ENCODE measurements at places on chromosomes 4 and X. TPM values are rescaled to one million over a fixed set of nuclear protein-coding genes. Genes with fewer than 3 reads are reported as not detected.

DNA sequence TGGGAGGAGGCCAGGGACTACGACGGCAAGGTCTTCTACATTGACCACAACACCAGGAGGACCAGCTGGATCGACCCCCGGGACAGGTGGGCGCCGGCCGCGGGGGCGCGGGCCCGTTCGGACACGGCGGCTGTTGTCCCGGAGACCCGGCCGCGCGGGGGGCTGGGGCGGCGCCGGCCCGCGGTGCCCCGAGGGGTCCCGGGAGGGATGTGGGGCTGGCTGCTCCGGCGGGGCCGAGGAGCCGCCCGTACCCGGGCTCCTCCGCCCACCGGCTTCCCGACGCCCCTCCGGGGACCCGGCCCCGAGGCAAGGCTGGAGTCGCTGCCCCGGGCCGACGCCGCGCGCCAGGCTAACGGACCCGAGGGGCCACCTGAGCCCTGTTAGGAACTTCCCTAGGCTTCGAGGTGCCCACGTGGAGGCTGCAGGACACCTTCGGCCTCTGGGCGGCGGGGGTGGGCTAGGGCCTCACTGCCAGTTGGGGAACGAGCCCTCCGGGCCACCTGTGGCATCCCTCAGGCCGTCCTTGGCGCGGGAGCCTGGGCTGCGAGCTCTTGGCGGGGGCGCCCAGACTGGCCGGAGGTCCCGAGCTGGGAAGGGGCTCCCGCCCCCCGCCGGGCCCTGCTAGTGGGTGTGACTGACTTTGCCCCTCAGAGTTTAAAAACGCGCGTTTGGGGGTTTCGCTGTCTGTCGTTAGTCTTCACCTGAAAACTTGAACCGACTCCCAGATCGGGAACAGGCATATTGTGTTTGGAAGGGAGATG is 660 bp downstream of the WWC2 start:
- DNase-seq, result peak; percentile 84

DNA sequence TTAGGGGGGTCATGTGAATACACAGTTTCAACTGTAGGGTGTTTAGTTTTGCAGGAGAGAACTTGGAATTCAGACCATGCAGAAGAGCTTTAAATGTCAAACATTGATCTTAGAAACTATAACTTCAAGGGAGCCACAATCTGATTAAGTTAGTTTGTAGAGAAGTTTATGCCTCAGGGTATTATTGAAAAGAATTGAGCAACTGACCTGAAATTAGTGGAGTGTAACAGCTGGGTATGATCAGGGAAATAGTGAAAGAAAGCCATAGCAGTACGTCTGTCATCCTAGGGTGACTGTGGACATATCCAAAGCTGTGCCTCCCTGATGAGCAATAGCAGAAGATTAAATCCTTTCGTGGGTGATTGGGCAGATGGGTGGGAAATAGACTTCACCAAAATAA is 63.8 kb downstream of the FAM47B start:
- no peak for DNase-seq

- no peak for DNase-seq
Observed at GRCh38 chrX:140342410-140342809, 162.5 kb downstream of the SOX3 start.

- DNase-seq, result no peak
Observed at GRCh38 chrX:25650216-25650820, 487.8 kb upstream of the MAGEB18 start.

DNA sequence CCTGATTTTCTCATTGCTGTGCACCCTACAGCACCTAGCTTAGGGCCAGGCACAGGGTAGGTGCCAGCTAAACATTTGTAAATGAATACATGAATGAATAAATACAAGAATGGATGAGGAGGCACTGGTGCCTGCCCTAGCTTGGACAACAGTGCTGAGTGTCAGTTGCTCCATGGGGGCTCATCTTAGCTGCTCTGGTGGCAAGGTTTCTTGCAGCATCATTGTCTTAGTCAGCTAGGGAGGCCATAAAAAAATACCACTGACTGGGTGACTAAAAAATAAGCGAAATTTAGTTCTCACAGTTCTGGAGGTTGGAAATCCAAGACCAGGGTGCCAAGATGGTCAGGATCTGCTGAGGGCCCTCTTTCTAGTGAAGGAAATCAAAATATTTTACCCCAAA is 31.2 kb downstream of the TMEM31 start:
- no peak for DNase-seq

DNA sequence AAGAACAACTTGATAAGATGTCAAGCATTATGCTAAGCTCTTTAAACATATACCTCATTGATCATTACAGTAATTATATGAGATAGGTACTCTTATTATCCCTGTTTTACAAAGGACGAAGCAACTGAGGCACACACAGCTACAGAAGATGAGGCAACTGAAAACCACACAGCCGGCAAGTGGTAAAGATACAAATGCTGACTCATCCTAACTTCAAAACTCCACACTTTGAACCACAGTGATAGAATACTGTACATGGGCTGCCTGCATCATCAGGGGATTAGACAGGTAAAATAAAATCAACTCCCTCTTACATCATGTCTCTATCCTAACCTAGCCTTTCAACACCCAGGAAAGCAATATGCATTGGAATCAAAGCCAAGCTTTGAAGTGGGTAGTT is 47.8 kb downstream of the LHFPL1 start:
- DNase-seq, result no peak

GRCh38 chrX:112877771-112878173 is 37.1 kb upstream of the AMOT start:
- DNase-seq, result no peak

DNA sequence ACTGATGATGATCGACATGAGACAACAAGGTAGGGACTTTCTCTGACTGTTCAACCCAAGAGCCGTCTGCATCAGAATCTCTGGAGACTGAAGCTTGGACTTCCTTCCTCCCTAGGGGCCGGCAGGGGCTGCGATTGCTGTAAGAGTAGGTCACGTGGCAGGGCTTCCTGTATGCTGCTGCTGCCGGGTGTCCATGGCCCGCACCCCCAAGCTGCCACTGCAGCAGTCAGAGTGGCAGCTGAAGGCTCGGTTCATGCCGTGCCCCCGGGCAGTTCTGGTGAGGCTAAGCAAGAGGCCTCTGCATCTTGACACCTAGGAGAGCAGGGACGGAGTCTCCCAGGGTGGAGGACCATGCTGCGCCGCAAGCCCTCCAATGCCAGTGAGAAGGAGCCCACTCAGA is at the start of gene SASH3:
Gene SASH3 (plus strand): TSS at position 203 of the 400 bp plus-strand sequence. CDS start 149 bp downstream, at position 352.
- DNase-seq, result no peak

- peak; percentile 29 for DNase-seq
Observed at GRCh38 chrX:74248889-74249288, 55.1 kb upstream of the ZCCHC13 start.

- DNase-seq, result no peak
Observed at GRCh38 chr4:5925419-5926200, 32.7 kb upstream of the CRMP1 start.

GRCh38 chr4:83758285-83758684 is 222.4 kb downstream of the GPAT3 start:
- no peak for DNase-seq

DNA sequence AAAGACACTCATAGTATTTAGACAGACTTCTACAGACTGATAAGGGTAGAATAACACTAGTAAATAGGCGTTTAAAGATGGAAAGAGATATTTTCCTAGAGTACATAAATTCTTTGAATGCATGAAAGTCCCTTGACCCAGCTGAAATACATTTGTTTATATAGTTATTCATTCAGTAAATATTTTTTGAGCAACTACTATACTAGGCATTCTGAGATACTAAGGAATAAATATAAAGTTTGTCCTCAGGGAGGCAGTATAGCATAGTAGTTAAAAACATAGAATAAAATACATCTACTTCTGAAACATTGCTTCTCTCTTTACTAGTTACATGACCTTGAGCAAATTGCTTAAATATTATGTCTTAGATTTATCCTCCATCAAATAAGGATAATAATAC is 27.4 kb downstream of the HMGN5 start:
- DNase-seq, result no peak

- DNase-seq, result no peak
Observed at GRCh38 chrX:31302573-31303075, 230.8 kb upstream of the FTHL17 start.

DNA sequence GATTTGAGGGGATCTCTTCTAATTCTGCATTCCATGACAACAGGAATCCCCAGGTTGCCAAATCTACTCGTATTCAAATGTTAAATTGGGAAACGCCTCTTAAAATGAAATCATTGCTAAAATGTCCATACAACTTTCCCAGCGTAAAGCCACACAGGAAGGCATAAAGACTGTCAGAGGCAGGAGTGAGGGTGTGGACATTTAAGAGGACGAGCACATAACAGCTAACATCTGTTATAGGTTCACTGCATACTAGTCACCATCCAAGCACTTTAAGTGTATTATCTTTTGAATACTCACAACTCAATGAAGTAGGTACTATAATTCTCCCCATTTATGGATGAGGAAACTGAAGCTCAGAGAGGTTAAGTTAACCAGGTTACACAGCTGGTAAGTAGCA is 35.6 kb downstream of the ATG4A start:
- DNase-seq, result no peak

- DNase-seq, result peak; percentile 33
Observed at GRCh38 chr4:54228961-54229501, at the start of gene PDGFRA. TSS of gene PDGFRA (plus strand) at chr4:54229293. CDS start at chr4:54258769, 29,476 bp downstream.

- DNase-seq, result no peak
Observed at GRCh38 chr4:6342530-6343293, 73.1 kb downstream of the WFS1 start.

DNA sequence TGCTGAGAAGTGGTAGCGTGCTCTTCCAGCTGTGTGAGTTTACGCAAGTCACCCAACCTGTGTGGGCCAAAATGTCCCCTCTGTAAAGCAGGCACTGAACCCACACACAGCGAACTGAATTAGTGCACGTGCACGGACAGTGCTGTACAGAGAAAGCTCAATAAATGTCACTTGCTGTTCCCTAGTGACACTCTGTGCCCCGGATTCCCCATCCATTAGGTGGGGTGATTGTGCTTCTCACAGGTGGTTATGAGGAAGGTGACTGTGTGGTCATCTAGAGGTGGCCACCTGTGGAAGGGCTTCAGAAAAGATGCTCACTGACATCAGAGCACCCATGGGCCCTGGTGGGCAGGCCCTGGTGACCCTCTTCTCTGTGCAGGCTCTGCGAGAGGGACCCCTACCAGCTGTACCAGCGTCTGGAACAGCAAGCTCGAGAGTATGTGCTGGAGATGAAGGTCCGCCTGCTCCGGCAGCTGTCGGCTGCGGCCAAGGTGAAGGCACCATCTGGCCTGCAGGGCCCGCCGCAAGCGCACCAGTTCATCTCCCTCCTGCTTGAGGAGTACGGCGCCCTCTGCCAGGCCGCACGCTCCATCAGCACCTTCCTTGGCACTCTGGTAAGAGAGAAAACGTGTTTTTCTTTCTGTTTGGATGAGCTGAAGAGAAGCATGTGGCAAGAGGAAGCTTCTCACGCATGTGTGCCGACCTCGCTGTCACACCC is 94.3 kb downstream of the FAM193A start:
- peak; percentile 44 for DNase-seq

GRCh38 chr4:148089624-148090023 is 352.6 kb downstream of the NR3C2 start:
- DNase-seq, result no peak

DNA sequence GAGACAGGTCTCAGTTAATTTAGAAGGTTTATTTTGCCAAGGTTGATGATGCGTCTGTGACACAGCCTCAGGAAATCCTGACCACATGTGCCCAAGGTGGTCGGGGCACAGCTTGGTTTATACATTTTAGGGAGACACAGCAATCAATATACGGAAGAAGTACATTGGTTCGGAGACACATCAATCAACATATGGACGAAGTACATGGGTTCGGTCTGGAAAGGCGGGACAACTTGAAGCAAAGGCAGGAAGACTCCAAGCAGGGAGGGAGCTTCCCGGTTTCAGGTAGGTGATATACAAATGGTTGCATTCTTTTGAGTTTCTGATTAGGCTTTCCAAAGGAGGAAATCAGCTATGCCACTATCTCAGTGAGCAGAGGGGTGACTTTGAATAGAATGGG is 225.2 kb upstream of the ZFP42 start:
- DNase-seq, result peak; percentile 39

DNA sequence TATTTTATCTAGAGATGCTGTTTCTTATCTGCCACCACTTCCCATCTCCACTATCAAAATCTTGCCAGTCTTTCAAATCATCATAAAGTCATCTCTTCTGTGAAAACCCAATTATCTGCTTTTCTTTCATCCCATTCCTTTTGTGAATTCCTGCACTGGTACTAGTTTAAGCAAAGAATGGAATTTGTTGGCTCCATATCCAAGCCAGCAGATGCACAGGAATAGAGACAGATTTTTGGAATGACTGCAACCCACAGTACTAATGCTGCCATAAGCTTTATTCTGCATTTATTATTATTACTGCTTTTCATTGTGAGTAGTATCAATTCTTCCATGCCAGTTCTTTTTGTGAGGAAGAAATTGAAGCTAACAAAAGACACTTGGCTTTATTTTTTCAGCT is 616.7 kb downstream of the RAPGEF2 start:
- DNase-seq, result no peak

EDA gene
- 15.1 TPM for total RNA-seq

ASB9 gene
- total RNA-seq, result 0.11 TPM

DSPP gene
- not detected for total RNA-seq

NCBP2L gene
- total RNA-seq, result 0.20 TPM

CXorf49 gene
- total RNA-seq, result not detected

LEF1 gene
- 1.6 TPM for total RNA-seq

NSG1 gene
- 22.3 TPM for total RNA-seq

Measured in WTC11 (cell line).